Fibroblast of the aortic adventitia (primary cell): ENCODE measurements at places on chromosomes 3 and 15.
A peak's percentile ranks its signal among the peaks of the same experiment; 100 is the strongest.

GRCh38 chr15:56759450-56759845 is 26.1 kb upstream of the ZNF280D start:
- DNase-seq = peak; percentile 83

- DNase-seq = peak; percentile 82
Observed at GRCh38 chr3:44323341-44323955, 15.1 kb upstream of the TCAIM start.

GRCh38 chr3:4865714-4866113 is 113.5 kb upstream of the BHLHE40 start:
- DNase-seq = no peak

DNA sequence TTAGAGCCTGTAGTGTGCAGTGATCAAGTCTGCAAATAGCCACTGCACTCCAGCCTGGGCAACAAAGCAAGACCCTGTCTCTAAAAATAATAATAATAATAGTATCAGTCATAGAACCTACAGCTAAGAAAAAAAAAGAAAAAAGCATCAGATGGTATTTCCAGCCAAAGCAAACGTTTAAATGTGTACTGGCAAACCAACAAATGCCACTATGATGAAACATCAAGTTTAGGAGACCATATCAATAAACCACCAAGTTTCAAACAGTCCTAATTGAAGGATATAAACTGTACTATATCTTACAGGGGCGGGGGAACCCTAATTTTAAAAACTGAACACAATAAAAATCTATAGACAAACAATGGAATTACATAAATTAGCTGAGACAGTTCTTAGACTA is 6.4 kb downstream of the UBP1 start:
- DNase-seq = peak; percentile 39

DNA sequence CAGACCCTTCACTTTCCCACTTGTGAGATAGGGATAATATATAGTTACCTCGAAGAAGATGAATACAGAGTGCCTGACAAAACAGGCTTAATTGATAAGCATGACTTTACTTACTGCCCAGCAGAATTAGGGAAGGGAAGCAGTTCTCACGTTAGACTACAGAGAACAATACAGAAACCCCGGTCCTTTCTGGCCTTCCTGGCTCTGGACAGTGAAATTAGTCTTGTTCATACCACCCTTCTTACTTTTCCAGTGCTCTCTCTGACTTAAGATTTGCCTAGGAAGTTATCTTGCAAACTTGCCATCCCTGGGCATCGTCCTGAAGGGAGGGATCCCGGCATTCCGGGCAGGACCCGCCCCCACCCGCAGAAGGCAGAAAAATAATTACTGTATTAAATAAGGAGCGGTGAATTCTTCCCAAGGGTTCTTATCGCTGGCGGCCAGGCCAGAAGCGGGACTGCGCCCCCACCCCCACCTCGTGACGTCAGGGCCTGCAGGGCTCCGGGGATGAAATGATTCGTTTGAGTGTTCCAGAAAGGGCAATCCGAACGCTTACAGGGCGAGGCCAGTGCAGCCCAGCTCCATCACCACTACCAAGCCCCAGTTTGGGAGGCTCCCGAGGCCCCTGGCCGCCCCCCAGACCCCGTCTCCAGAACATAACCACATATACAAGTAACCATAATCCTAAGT is 8.4 kb downstream of the SOX2 start:
- no peak for DNase-seq

DNA sequence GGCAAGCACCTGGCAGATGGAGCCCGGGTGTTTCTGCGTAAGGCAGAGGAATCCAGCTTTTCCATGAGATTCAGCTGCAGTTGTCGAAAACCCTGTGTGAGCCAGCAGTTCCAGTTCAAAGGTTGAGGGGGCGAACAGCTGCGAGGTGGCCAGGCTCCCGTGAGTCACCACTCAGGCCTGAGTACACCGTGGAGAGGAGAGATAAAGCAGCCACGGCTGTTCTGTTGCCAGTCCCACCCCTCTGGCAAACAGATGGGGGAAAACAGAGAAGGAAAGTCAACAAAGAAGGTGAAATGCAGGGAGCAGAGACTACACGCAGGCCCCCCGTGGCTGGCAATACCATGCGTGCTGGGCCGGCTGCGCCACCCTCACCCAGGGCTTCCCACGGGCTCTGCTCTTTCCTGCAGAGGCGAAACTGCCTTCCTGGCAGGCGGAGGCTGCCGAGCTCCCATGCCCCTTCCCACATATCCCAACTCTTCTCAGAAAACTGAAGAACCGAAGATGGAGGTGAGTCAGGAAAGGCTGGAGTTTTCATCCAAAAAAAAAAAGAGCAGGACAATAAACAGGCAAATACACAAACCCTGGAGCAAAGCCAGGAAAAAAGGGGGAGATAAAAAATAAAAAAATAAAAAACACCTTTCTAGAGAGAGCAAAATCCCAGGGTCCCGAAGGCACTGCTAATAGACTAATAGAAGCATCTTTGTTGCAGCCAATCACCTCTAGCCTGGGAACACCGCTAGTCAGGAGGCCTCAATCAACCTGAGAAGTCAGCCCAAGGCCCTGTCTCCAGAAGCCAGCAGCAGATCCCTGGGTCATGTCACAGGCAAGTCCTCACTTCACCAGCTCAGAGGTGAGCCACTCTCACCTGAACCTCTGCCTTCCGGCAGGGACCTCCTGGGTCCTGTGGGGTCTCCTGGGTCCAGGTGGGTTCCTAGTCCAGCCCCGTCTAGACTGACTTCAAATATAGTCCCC is 37.7 kb downstream of the FAM174B start:
- DNase-seq = peak; percentile 48

DNA sequence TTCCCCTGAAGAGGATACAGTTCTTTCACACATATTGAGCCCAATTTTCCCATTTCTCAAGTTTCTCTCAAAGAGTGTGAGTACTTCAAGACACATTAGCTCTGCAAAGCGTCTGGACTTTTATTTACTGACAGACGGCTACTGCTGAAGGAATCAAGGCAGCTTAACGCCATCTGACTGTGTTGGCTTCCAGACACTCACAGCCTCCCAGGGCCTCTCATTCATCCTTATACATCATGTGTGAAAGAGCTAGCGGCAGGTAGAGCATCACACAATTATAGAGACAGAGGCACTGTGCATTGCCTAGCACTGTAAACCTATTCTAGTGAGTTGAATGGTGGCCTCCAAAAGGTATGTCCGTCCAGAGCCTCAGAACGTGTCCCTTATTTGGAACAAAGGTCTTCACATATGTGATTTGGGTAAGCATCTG is 284.1 kb upstream of the STT3B start:
- DNase-seq = no peak

DNA sequence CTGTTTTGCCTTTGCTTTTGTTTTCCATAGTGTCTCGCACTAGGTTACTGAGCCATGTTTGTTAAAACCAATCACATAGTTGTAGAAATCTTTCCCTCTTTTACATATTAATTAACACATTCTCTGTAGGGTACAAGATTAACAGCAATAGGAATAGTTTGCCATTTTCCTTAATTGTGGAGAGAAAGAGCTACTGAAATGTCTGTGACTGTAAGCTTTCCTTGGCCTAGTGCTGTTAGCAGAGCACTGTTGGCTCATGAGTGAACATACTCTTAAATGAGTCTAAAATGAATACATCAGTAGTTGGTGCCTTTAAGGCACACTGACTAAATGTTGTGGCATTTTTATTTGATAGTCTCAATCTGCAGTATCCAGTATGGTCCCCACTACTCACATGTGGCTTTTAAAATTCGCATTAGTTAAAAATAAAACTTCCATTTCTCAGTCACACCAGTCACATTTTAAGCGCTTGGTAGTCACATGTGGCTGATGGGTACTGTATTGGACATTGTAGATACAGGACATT is 28.2 kb downstream of the CHD2 start:
- DNase-seq = no peak

GRCh38 chr15:51939216-51939615 is 32.4 kb downstream of the LEO1 start:
- DNase-seq = no peak

GRCh38 chr15:98823012-98823458 is 174.7 kb downstream of the IGF1R start:
- peak; percentile 71 for DNase-seq

DNA sequence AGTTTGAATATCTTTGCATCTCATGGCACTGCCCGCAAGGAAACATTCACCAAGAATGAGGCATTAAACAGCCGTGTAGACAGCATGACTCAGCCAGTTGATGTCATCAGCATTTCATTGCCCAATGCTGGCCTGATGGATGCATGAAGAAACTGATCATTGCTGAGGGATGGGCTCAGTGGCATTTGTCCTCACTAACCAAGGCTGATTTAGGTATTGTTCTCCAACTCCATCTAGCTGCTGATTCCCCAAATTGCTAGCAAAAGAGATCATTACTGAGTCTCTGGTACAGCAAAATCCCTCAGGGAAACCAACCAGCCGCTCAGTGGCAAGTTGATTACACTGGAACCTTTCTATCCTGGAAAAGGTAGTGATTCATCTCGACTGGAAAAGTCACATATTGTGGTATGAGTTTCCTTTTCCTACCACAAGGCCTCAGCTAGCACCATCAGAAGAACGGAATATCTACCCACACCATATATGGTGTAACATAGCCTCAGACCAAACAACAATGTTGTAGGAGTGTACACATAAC is 186.5 kb upstream of the GAP43 start:
- peak; percentile 96 for DNase-seq

GRCh38 chr15:101710806-101711205 is 13.5 kb downstream of the TARS3 start:
- peak; percentile 8 for DNase-seq

- DNase-seq = no peak
Observed at GRCh38 chr15:70825841-70826240, 28.1 kb downstream of the LARP6 start.
